Hair follicle dermal papilla cell (primary cell): ENCODE measurements at places on chromosomes 4 and X. TPM values are rescaled to one million over a fixed set of nuclear protein-coding genes. Genes with fewer than 3 reads are reported as not detected.

The HS3ST1 gene
- 0.12 and 0.16 TPM in 2 replicates for total RNA-seq

The F8A3 gene
- total RNA-seq, result 2.2 and 3.7 TPM in 2 replicates

The MTCP1 gene
- 0.97 and 1.1 TPM in 2 replicates for total RNA-seq

The USP17L26 gene
- total RNA-seq, result not detected in 2 replicates

The GAGE12C gene
- total RNA-seq, result not detected in 2 replicates
